ENCODE measurements at places on chromosomes 2 and 18. TPM values are rescaled to one million over a fixed set of nuclear protein-coding genes. Genes with fewer than 3 reads are reported as not detected.

SMARCAL1 gene
- 13.1 TPM for total RNA-seq

IL1F10 gene
- total RNA-seq = 0.08 TPM

RBM44 gene
- not detected for total RNA-seq

CTDP1 gene
- 12.2 TPM for total RNA-seq

ODC1 gene
- 513 TPM for total RNA-seq

MAL gene
- 0.23 TPM for total RNA-seq

IL18R1 gene
- total RNA-seq = 2.1 TPM

Data from hair follicular keratinocyte (primary cell).